Epithelial cell of alveolus of lung (primary cell): ENCODE measurements at places on chromosomes 13 and 19. TPM values are rescaled to one million over a fixed set of nuclear protein-coding genes. Genes with fewer than 3 reads are reported as not detected.

The ZNF562 gene
- 11.2 and 18.4 TPM in 2 replicates for total RNA-seq

The ZNF541 gene
- total RNA-seq = under 0.01 TPM in 1 of 2 replicates, not detected in the other

The SIGLEC12 gene
- total RNA-seq = not detected in 2 replicates

The ZNF441 gene
- 2.1 and 2.5 TPM in 2 replicates for total RNA-seq

The TSHZ3 gene
- total RNA-seq = 13.6 and 18.6 TPM in 2 replicates

The C19orf18 gene
- not detected in 2 replicates for total RNA-seq

The KCTD4 gene
- not detected in 2 replicates for total RNA-seq

The B3GNT8 gene
- total RNA-seq = 1.8 and 8.7 TPM in 2 replicates

The TGFBR3L gene
- 6.3 and 8.9 TPM in 2 replicates for total RNA-seq

The NRTN gene
- total RNA-seq = 1.6 TPM in 1 of 2 replicates, not detected in the other

The MISP3 gene
- 1.2 and 1.8 TPM in 2 replicates for total RNA-seq

The CABP5 gene
- total RNA-seq = not detected in 2 replicates

The SIGLEC7 gene
- not detected in 2 replicates for total RNA-seq

The RCBTB1 gene
- 14.9 and 16.8 TPM in 2 replicates for total RNA-seq

The OVOL3 gene
- total RNA-seq = not detected in 2 replicates

The METTL21C gene
- not detected in 2 replicates for total RNA-seq

The KASH5 gene
- not detected in 2 replicates for total RNA-seq

The CGB1 gene
- total RNA-seq = not detected in 2 replicates

The KIRREL2 gene
- total RNA-seq = 0.13 TPM in 1 of 2 replicates, not detected in the other

The RTBDN gene
- not detected in 2 replicates for total RNA-seq

The ZNF225 gene
- 1.6 and 4.6 TPM in 2 replicates for total RNA-seq

The KCNC3 gene
- 0.08 and 0.26 TPM in 2 replicates for total RNA-seq

The ASF1B gene
- 14.6 and 26.4 TPM in 2 replicates for total RNA-seq

The DPRX gene
- total RNA-seq = not detected in 2 replicates

The KCNRG gene
- total RNA-seq = 1.4 and 6.0 TPM in 2 replicates

The IL12RB1 gene
- total RNA-seq = not detected in 2 replicates

The SHANK1 gene
- total RNA-seq = 6.7 and 7.8 TPM in 2 replicates

The ARID3A gene
- total RNA-seq = 12.2 and 14.5 TPM in 2 replicates
